Esophagus muscularis mucosa (tissue), 4 donors: ENCODE measurements at places on chromosomes 12 and 14. TPM values are rescaled to one million over a fixed set of nuclear protein-coding genes. Genes with fewer than 3 reads are reported as not detected.

Gene OAS3
- 9.6 TPM for total RNA-seq

Gene WNT1
- total RNA-seq = not detected

Gene CAPZA3
- total RNA-seq = not detected

Gene TMEM179
- 1.4 TPM for total RNA-seq
